ENCODE measurements at places on chromosomes 7 and 10.
A peak's percentile ranks its signal among the peaks of the same experiment; 100 is the strongest.

DNA sequence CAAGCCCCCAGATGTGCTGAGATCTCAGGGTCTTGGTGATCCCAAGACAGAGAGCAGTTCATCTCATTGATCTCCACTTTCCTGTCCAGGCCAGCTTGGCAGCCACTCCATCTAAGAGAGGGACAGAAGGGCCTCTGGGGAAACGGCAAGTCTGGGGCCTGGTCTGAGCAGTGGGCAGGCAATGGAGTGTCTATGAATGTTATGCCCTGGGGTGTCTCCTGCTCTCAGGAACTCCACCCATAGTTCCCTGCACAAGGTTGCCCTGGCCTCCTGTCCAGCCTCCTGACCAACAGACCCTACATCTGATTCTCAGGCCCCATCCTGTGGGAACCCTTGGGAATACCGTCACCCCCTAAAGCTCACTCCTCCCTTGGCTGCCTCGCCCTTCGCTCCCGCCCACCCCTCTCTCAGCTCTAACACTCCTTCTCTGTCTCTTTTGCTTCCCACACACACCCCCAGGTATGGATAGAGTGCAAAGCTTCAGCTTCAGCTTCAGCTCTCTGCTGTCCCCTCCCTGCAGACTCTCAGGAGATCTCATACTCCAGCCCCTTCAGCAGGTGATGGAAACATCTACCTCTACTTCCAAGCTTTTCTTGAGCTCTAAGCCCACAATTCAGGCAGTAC lies 83.0 kb downstream of the HIF1AN start:
- no peak for DNase-seq

GRCh38 chr10:27844223-27844622 lies 98.6 kb upstream of the MKX start:
- no peak for DNase-seq

DNA sequence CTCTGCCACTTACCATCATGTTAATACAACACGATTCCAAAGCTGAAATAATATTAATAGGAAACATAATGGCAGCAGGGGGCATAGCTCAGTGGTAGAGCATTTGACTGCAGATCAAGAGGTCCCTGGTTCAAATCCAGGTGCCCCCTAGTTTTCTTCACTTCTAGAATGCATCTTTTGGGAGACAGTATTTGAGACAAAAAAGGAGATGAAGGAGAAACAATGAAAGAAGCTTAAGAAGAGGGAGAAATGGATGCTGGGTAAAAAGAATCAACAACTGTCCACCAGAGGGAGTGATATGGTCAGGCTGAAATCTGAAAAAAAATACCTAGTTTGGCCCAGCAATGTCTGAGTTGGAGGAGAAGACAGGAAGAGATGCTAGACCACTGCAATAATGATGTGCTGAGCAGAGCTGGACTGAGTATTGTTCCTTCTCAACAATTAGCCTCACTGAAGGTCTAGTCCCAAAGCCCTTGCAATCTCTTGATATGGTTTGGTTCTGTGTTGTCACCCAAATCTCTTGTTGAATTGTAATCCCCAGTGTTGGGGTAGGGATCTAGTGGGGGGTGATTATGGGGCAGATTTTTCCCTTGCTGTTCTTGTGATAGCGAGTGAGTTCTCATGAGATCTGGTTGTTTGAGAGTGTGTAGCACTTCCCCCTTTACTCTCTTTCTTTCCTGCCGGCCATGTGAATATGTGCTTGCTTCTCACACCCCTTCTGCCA lies 48.3 kb downstream of the ZNF783 start:
- DNase-seq: peak; percentile 42

DNA sequence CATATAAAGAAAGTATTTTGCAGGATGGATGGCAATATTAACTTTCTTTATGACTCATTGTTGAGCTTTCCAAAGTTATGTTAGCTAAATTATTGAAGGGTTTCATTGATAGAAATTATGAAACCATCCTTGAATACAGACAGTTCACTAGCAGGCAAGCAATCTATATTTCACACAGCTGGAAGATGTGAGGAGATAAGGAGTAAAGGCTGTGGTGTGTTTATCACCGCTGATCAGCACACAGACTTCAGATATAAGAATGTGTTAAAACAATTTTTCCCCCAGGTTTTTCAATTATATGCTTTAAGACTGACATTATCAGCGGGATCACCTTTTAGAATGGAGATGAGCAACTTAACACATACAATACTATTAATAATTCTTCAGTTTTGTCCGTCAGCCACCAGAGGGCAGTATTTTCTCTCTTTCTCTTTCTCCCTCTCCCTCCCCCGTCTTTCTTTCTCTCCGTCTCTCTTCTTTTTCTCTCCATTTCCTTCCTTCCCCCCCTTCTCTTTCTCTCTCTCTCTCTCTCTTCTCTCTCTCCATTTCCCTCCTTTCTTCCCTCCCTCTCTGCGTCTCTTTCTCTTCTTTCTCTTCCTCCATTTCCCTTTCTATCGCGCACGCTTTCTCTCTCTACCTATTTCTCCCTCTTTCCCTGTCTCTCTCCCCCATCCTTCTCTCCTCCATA lies 62.9 kb upstream of the FAM171A1 start:
- no peak for DNase-seq

All from GM19239 (cell line).